ENCODE measurements at places on chromosomes 7 and 10. TPM values are rescaled to one million over a fixed set of nuclear protein-coding genes. Genes with fewer than 3 reads are reported as not detected.

The PGAM2 gene
- total RNA-seq, result not detected

The BTAF1 gene
- total RNA-seq, result 8.7 TPM

The ZKSCAN1 gene
- total RNA-seq, result 11.6 TPM

The OGDHL gene
- 0.16 TPM for total RNA-seq

The SPDYE6 gene
- total RNA-seq, result not detected

Measured in A549 treated with ZK216348 at 1 μM for 4 hours (cell line).